CD4-positive, alpha-beta T cell treated with Interleukin-15 for 4 hours (primary cell): ENCODE measurements at places on chromosomes 2 and 18.

DNA sequence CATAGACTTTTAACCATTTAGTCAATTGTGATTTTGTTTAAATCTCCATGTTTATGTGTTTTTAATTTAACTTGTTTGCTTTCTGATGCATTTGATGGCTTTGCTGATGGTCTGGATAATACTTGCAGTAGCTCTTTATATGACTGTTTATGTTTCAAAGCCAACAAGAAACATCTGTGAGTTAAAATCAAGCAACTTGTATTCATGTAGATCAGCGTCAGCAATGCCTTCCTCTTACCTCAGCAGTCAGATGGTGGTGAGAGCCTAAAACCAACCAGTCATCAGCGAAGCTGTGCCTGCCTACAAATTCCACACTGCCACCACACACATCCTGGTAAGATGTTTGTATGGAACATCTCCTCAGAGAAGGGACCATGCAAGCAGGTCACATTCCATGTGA, 231.9 kb downstream of the PTGR3 start:
- no peak for DNase-seq

GRCh38 chr2:191428141-191428540, 182.9 kb downstream of the MYO1B start:
- DNase-seq, result no peak

DNA sequence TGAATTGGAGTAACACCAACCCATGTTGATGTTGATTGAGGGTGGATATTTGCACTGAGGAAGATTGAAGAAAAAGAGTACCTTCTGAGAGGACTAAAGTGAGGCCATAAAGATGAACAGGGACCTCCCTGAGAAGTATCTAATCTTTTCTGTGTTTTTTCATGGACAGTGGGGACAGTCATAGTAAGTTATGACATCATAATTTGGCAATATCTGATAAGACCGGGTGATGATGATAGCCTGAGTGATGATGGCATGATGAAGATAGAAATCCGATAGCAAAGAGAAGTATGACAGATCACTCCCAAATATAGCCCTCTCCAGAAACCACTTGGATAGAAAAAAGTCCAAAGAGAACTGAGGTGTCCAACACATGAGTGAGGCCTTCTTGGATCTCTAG, 2.2 kb upstream of the ATP5MC3 start:
- DNase-seq, result no peak

DNA sequence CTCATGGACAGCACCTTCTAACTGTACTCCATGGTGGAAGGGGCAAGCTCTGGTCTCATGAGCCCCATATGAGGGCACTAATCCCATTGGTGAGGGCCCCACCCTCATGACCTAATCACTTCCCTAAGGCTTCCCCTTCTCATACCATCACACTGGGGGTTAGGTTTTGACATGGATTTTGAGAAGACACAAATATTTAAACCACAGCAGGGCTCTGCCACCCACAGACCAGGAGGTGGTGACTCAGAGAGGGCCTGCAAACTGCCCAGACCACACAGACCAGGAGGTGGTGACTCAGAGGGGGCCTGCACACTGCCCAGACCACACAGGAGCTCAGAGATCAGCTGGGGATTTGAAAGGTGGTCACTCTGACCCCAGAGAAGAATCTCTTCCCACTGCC, 222.0 kb downstream of the KLHL29 start:
- DNase-seq, result no peak

- DNase-seq, result no peak
These were observed 55.2 kb downstream of the STK39 start for GRCh38 chr2:168191955-168192785.

DNA sequence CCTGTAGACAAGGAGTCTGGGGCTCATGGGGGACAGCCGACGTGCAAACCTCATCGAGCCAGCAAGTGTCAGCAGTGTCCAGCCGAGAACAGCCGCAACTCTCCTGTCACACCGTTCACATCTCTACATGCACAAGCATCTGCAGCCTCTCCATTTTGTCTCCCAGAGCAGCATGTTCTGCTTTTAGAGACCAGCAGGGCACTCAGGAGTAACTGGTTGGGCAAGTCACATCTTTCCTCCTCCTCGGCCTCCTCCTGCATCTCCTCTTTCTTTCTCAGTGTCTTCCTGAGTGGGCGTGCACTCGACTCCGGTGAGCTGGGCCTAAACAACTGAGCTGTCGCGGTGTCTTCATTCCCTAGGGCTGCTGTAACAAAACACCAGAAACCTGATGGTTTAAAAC, 249.9 kb downstream of the SH3BP4 start:
- DNase-seq, result no peak

DNA sequence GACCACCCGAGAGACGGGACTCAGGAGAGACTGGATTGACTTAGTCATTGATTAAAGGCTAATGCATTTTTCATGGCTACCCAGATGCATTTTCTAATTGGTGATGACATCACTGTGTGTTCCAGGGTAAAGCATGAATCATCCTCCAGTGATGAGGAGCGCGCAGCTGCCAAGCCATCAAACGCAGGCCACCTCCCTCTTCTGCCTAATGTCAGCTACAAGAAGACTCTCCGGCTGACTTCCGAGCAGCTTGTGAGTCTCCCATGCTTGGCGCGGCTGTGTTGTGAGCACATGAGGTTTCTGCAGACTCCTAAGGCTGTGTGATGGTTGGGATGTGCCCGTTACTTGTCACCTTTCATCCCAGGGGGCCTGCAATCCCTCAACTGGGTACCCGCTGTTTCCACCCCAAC, 56.4 kb downstream of the LPIN1 start:
- DNase-seq, result no peak

- no peak for DNase-seq
These were observed 5.8 kb upstream of the MEIS1 start for GRCh38 chr2:66428986-66429612.

- no peak for DNase-seq
These were observed 28.9 kb downstream of the ABCB11 start for GRCh38 chr2:169002161-169002738.

DNA sequence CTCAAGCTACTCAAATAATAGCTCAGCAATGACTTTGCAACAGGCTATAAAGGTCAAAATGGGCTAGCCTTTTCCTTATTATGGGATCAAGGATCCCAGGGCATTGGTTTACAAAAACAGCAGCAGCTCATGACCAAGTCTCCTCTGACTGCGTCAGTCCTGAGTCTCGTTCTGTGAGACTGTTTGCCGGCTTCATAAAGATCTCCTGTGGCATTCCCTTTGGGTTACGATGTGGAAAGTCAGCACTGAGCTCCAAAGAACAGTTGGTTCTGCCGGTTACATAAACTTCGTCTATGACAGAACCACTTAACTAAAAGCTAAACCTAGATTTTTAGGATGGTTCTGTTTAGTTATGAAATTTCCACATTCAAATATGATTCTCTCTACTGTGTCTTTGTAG, 674.9 kb downstream of the ZEB2 start:
- DNase-seq, result no peak

DNA sequence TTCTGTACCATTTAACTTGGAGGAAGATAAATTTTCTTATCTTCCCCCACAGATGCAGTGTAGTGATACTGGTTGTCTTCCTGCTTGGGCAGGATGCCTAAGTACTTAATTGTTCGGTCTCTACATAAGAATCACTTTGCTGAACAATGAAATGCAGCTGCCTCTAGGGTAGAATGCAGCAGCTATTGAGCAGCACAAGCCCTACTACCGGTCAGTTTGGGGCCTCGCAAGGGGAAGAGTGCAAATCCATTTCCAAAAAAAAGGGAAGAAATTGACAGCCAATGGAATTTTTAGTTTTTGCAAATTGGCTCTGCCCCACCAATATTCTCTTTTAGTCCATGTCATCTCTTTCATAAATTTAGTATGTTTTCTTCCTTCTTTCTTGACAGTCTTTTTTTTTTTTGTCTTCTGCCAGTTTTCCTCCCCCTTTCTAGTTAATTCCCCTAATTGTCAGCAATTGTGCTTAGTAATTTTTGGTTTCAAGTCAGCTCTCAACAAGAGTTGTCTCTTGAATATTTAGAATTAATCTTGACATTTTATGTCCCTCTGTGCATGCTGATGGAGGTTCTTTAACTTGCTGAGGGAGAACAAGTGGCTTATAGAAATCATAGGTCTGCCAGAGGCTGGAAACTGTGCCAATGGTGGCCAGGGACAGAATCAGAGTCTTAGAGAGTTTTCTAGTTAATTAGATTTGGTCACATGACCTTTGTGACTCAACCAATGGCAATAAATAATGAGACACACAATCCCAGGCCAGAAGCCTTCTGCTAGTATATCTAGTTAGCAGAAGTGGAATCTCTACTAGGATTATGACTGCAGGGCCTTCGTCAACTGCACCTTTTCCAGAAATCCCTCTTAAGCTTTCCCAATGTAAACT, 270.0 kb downstream of the CTNNA2 start:
- no peak for DNase-seq

DNA sequence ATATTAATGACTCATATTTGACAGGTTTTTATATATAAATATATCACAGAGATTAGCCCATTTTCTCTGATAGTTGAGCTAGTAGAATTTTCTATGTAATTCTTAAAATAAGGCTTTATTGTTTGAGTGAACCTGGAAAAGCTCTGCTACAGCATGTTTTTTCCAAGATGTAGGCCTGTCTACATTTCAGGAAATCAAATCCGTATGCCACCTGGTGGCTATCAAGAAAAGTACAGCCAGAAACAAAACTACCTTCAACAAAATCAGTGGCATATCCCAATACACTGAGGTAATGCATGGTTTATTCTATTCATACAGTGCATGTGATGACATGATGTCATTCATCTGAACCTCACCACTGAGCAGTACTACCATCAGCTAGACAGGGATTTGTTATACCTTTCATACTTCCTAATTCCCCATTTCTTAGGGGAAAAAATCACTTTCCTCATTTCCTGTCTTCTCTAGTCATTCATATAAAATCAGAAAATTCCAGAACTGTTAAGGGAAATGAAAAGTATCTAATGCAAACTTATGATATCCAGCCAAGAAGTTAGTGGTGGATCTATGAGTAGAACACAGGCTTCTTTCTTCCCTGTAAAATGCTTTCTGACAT, 310.4 kb upstream of the SYT4 start:
- peak; percentile 19 for DNase-seq

GRCh38 chr2:158677542-158677941, 117.6 kb upstream of the DAPL1 start:
- DNase-seq, result no peak

GRCh38 chr18:21538230-21538629, 62.3 kb downstream of the ESCO1 start:
- DNase-seq, result no peak

DNA sequence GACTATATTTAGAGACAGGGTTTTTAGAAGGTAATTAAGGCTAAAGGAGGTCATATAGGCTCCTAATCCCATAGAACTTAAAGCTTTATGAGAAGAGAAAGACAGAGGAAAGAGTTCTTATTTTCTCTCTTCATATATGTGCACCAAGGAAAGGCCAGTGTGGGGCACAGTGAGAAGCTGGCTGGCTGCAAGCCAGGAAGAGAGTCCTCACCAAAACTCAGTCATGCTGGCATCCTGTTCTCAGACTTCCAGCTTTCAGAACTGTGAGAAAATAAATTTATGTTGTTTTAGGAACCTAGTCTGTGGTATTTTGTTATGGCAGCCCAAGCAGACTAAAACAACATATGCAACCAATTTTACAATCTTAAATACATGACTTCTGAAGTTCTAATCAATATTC, 31.5 kb upstream of the ATIC start:
- no peak for DNase-seq

DNA sequence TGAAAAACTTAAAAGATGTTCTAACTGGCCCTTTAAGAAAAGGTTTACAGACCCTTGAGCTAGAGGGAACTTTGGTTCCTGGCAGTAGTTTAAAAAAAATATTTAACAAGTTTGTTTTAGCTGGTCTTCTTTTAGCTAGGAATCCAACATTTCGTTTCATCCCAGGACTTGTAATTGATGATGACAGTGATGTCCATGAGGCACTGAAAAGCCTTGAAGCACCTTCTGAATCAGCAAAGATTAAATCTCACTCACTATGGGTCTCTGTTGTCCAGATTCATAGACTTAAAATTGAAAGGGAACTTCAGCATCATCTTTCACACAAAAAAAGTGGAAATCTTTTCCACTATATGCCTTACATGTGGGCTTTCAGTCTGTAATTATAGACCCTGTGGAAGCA, 102.9 kb upstream of the ETAA1 start:
- no peak for DNase-seq

GRCh38 chr2:196046123-196046917, 22.3 kb downstream of the DNAH7 start:
- DNase-seq, result no peak

DNA sequence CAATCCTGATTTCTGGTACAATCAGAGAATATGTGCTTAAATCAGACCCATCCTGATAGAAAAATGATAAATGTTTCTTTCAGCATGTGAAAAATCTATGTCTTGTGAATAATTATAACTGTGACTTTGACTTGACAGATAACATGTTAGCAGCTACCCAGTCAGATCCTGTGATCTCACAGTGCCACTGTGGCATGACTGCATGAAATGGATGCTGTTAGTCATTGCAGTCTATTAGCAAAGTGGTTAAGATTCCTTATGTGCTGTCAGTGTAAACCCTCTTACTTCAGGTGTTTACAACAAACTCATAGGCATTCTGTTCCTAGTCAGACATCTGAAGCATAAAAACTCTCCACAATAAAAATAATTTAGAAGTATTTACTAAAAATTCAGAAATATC, 244.6 kb upstream of the RND3 start:
- DNase-seq, result no peak

DNA sequence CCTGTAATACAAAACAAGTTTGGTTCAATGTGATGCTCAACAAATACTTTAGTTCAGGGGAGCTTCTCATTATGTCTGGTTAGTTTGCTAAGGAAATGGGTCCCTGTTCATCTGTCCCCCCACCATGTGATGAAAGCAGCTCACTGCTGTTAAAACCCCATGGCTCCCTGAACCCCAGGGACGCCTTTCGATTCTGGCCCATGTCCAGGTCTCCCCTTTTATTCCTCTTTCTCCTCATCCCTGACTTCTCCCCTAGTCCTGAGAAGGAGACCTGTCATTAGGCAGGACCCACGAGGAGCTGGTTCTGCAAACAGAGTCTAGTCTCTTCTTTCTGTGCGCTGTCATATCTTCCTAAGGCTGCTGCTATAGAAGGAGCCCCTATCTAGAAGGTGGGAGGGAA, 213.3 kb upstream of the OSR1 start:
- no peak for DNase-seq

- DNase-seq, result no peak
These were observed 65.3 kb downstream of the C1D start for GRCh38 chr2:67997528-67997900.

- no peak for DNase-seq
These were observed 1.5 kb downstream of the ACKR3 start for GRCh38 chr2:236571145-236571544.

DNA sequence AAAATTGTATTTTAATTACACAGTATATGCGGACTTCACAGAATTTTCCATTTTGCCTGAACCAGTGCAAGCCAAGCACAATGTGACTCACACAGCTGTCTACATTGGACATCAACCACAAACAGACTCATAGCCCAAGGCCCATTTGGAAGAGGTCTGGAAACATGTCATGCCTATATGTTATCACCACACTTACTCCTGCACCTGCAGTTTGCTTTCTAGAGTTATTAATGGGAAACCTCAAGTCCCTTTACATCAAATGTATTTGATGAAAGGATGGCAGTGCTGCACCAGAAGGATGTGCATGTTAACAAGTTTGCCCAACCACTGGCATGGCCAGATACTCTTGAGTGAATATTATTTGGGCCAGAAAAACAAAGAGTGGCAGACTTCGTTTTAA, 548.9 kb upstream of the CDH2 start:
- no peak for DNase-seq
